ENCODE measurements at places on chromosomes 2 and 18.

DNA sequence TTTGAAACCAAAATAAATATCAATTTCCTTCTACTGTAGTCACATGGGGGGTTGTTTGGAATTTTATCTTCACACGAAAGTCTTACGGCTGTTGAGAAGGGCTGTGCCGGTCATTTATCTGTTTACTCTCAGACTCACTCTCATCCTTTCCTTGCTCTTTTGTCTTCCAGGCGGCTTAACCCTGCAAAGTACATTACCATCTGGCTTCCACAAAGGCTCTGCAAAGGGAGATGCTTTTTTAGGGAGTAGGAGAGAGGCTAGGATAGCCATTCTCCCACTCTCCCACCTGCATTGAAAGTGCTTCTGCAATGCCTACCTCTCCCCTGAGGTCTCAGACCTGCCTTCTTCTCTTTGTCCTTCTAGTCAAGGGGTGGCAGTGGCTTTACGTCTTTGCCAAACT is 247.6 kb downstream of the MEIS1 start:
- DNase-seq: no peak

DNA sequence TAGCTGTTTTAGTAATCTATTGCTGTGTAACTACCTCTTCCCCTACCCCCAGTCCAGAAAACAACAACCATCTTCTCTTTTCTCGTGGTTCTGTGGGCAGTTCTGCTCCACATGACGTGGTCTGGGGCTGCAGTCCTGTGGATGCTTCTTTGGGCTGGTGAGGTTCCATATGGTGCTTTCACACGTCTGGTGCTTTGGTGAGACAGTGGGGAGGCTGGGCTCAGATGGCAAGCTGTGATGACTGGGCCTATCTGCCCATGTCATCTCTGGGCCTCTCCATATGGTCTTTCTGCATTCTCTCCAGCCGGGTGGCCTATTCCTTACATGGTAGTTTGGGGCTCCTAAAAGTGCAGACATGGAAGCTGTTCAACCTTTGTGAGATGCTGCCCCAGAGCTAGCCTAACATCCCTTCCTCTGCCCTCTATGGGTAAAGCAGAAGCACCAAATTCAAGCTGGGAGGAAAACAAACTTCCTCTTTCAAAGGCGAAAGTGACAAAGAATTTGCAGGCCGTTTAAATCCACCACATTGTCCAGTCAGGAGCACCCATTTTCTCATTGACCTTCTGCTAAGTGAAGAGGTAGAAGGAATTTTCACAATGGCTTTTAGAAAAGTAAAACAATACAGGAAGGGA is 68.3 kb upstream of the IL1R1 start:
- DNase-seq: no peak

GRCh38 chr2:190202018-190202417 is 117.6 kb downstream of the HIBCH start:
- DNase-seq: no peak

DNA sequence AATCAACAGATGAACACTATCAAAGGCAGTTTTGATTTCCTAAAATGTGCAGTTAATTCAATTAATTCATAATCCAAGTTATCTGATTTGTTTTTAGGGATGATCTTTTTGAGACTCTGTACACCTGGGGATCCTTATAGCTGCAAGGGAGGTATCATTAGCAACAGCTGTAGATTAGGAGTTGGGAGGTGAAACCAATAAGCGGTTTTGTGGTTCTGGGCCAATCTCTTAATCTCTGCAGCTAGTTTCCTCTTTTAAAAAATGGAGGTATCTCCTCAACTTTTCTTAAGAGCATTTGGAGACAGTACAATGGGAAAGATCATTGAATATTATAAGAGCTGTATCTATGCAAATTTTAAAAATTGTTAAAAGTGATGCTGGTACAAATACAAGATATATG is 126.0 kb downstream of the MC4R start:
- no peak for DNase-seq

GRCh38 chr2:133265432-133265949 is 302.8 kb downstream of the NCKAP5 start:
- no peak for DNase-seq

GRCh38 chr2:158999458-158999857 is 31.0 kb downstream of the TANC1 start:
- no peak for DNase-seq

- DNase-seq: no peak
These were observed 13.6 kb upstream of the PROC start for GRCh38 chr2:127404466-127405254.

DNA sequence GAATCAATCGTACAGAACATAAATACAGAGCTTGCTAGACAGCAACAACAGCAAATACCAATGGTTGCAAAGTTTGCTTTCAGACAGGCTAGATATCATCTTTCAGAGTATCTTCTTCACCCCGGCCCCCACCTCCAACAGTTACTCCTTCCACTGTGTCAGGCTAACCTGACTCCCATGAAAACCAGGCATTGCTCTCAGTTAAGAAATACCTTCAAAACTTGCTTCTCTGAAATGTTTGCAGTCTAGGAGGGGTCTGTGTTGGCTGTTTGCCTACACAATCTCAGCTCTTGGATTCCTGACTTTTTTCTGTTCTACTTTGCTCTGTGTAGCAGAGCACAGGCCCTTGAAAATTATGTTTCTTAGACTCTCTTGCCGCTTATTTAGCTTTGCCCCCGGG is 599.5 kb upstream of the SYT4 start:
- no peak for DNase-seq

- DNase-seq: no peak
These were observed 153.9 kb downstream of the RNF144A start for GRCh38 chr2:7071154-7071553.

DNA sequence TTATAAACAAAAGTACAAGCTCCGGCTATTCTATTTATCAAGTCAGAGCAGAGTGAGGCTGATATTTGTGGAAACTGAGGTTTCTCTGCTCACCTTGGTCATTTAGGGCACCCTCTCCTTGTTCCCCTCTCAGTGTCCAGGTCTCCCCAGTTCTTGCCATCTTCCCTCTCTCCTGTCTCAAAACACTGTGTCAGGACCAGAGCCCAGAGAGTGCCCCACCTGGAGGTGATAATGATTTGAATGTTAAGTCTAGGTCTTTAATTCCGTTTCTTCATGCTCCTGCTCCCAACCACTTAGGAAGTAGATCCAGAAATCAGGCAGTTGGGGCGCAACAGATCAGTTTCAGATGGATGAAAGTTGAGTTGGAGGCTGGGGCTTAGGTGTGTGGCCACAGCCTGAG is 9.2 kb upstream of the ADCY3 start:
- no peak for DNase-seq

All from activated CD8-positive, alpha-beta memory T cell treated with anti-CD3 and anti-CD28 coated beads for 4 hours (primary cell).